Left kidney (tissue), 8 donors: ENCODE measurements at places on chromosomes 6 and 20.

DNA sequence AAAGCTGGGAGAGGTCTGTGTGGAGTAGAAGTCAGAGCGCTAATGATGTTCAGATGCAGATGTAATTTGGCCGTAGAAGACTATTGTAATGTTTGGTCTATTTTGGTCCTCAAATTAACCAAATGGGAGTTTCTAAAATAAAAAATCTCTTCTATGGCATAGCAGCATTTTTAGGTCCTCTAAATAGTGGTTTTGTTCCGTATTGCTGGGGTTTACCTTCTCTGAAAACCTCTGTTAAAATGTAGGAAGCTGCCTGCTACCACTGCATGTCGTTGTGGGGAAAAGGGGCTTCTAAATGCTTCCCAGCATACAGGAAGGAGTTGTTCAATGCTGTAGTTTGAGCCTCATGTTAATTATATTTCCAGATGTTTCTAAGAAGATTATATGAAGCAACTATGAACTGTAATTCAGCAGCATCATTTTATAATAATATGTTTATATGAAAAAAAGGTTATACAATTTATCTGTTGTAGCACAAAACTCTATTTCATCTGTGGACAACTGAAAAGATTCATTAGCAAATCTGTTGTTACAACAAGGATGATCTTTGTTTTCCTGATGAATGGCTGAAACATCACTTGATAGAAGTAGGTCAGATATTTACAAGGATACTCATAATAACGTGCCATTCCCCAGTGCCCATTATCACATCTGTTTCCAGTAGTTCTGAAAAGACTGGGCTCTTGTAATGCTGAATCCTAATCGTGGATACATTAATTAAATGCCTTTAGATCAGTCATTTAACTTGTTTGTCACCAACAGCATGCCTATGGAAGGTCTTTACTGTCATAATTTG lies 256.6 kb downstream of the TBC1D7 start:
- no peak for DNase-seq

GRCh38 chr20:17896771-17897369 lies 71.7 kb downstream of the SNX5 start:
- DNase-seq = no peak

GRCh38 chr6:43336382-43336781 lies 27.8 kb upstream of the CRIP3 start:
- DNase-seq = no peak

DNA sequence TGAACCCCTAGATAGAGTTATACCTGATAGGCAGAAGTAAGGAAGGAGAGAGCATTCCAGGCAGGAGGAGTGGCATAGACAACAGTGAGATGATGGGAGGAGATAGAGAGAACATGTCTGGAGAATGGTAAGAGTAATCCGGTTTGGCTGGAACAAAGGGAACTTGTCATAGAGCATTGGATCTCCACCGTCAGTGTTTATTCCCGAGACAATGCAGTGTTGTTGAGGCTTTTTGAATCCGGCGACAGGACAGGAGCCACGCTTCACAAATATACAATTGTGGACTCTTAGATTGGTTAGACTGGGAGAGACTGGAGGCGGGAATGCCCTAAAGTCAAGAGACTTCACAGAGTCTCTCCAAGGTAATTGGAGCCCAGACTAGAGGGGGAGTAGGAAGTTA lies 119.8 kb downstream of the ANKS1A start:
- no peak for DNase-seq

DNA sequence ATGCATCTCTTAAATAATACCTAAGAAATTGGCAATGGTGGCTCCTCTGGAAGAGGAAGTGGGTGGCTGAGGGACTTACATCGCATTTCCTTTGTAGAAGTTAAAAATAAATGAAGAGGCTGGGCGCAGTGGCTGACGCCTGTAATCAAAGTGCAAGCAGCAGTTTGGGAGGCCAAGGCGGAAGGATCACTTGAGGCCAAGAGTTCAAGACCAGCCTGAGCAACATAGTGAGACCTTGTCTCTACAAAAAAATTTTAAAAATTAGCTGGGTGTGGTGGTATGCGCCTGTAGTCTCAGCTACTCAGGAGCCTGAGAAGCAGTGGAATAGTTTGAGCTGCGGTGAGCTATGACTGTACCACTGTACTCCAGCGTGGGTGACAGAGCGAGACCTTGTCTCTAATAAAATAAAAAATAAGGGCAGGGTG lies 12.2 kb upstream of the NCOA3 start:
- no peak for DNase-seq

DNA sequence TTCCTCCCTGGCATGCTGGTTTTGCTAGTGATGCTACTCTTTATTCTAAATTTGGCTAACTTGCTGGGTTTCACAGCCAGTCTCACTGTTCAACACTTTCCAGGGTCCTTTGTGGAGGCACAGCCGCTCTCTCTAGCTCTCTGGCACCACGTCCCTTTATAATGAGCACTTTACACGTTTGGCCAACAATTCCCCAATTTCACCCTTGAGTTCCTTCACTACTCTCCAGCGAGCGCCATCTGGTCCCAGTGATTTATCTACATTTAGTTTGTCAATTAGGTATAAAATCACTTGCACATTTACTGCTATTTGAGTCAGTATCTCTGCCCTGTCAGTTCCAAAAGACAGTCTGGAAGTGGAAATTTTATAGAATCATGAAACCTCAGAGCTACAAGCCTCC lies 241.9 kb upstream of the MOCS1 start:
- DNase-seq = no peak

- DNase-seq = no peak
Observed at GRCh38 chr6:34275128-34275804, 26.5 kb upstream of the SMIM29 start.
